HT1080 (cell line): ENCODE measurements at places on chromosomes 13 and 19. TPM values are rescaled to one million over a fixed set of nuclear protein-coding genes. Genes with fewer than 3 reads are reported as not detected.
A peak's percentile ranks its signal among the peaks of the same experiment; 100 is the strongest.

Gene SLC6A16
- total RNA-seq: not detected in 2 replicates

Gene CYP2A6
- total RNA-seq: not detected in 2 replicates

Gene SGCG
- not detected in 2 replicates for total RNA-seq

Gene GJB2
- 13.6 and 15.5 TPM in 2 replicates for total RNA-seq

Gene ZNF850
- 5.3 and 7.0 TPM in 2 replicates for total RNA-seq

Gene ZBTB32
- total RNA-seq: not detected in 2 replicates

Gene PRR22
- 4.1 and 5.9 TPM in 2 replicates for total RNA-seq

Gene CBY2
- total RNA-seq: not detected in 2 replicates

- DNase-seq: no peak
Measured at GRCh38 chr19:39410017-39410830, 2.2 kb upstream of the PLEKHG2 start.

GRCh38 chr13:93806861-93807260 lies 580.3 kb downstream of the GPC6 start:
- DNase-seq: no peak

DNA sequence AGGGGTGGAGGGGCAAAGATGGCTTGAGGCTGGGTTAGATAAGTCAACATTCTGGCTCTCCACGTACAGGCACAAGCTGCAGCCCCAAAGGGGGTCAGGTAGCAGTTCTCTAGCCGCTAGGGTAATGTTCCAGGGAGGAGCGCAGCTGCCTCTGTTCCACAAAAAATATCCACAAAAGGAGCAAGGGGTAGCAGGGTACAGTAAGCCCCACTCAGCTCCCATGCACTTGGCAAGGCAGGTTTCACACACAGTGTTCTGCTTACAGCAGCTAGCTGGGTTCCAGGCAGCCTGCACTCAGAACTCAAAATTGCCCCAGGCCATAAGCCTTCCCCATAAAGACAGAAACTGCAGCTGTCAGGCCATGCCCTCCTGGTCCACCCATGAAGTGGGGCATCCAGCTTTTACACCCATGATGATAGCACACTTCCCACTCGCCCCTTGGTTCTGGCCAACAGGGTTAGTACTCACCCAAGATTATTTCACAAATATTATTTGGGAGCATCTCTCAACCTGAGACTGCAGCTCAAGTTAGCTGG lies 130.0 kb downstream of the CYSLTR2 start:
- DNase-seq: no peak

GRCh38 chr19:19610376-19611202 lies 7.9 kb downstream of the PBX4 start:
- DNase-seq: no peak

DNA sequence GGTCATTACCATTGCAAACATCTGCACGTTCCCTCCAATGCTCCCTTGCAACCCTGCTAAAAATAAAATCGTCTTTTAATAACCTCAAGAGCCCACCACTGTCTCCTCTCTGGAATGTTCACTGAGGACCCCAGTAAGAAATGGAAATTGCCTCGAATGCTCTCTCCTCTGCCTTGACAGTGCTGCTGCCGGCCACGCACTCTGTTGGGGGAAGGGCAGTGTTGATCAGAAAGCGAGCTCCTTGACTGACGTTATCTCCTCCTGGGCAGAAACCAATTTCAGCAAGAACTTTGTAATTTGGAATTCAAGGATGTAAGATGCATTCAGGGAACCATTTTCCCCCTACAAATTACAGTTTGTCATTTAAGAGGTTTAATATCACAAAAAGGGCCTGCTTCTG lies 718.5 kb downstream of the UQCRFS1 start:
- DNase-seq: no peak

DNA sequence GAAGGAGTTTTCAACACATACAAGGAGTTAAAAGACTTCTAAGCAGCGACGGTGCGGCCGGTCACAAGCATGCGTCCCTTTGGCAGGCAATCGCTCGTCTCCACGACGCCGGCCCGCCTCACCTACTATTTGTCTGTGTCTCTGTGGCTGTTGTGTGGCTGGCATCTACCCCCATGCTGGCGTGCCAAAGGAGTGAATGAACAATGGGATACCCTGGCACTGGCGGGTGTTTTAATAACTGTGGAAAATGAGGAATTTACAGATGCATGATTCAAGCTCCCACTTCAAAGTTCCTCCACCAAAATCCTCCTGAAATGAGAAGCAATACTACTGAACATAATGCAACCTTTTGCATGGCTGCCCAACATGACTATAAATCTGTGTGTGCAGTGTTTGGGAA lies 176.6 kb downstream of the KLF5 start:
- DNase-seq: no peak

DNA sequence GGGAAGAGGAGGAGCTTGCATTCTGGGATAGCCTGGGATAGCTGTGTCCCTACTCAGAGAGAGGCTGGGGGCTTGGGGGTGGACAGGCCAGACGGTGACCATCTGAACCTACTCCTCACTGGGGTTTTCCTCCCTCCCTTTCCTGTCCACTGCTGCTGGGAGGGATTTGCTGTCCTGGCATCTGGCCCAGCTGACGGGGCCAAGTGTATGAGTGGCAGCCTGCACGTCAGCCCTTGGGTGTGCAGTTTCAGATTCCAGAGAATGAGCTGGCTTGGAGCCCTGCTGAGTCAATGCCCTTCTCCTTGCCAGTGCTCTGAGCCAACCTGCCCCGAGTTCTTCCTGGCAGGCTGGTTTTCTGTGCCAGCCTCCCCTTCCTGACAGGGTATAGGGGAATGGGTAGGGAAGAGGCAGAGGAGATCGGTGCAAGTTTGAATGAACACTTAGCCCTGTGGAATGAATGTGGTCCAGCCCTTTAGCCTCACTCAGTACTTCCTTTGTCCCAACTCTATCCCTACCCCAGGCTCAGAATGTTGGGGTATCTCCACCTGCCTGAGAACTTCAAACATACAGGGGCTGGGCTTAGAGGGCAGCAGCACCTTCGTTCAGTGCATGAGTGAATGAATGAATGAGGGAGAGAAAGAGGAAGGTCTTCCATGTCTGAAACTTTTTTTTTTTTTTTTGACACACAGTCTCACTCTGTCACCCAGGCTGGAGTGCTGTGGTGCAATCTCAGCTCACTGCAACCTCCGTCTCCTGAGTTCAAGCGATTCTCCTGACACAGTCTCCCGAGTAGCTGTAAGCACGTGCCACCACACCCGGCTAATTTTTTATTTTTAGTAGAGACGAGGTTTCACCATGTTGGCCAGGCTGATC lies 1.8 kb upstream of the ANGPTL4 start:
- DNase-seq: peak; percentile 99

DNA sequence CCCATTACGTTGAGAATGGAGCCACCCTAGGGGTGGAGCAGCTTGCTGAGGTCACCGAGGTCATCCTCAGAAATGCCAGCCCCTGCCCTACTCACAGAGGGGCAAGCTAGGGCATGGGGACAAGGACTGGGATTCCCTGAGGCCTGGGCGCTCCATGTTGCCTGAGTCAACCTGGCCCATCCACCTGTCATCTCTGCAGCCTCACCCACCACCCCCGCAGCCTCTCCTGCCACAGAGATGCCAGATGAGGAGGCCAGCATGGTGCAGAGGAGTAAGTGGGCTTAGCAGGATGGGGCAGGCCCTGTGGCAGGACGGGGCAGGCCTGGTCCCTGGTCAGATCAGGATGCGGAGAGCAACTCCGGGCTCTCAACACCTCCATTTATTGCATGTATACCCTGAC lies 9.5 kb downstream of the NKPD1 start:
- DNase-seq: no peak

DNA sequence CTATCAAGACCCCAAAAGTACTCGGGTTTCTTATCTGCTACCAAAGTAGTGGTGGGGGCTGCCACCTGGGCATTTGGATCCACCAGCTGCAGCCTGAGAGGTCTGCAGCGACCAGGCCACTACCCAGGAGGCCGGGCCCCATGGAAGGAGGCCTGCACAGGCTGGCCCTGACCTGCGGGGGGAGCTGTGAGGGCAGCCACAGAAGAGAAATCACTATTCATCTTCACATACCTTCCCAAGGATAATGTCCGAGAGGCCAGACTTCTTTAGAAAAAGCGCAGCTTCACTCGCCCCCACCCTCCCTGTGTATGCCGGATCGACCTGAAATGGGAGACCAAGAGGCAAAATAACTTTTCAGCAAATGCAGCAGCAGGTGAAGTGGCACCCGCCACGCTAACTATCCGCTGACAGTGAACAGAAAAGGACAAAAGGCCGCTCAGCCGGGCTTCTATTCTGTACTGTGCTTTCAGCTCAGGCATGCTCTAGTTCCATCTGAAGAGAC lies 30.1 kb downstream of the EPS15L1 start:
- no peak for DNase-seq

DNA sequence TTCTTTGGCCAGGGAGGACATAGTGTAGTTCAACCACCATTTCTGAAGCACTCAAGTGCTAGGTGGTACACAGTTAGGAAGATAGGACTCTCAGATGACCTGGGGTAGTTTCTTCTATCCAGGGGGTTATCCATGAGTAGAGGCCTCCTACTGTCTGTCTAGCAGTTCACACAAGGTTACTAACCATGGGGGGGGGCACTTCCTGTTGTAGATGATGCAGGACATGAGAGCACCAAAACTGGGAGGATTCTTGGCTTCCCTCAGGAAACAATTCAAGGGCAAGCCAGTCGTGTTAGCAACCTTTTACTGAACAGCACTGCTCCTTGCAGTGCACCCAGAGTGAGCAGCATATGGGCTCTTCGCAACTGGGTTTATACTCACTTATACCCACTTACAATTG lies 8.9 kb upstream of the TPP2 start:
- no peak for DNase-seq

GRCh38 chr13:41111454-41111853 lies 21.1 kb downstream of the KBTBD6 start:
- peak; percentile 71 for DNase-seq

GRCh38 chr19:31312009-31312676 lies 37.1 kb downstream of the TSHZ3 start:
- peak; percentile 36 for DNase-seq

GRCh38 chr19:2282062-2282861 lies at the start of gene PEAK3:
Gene PEAK3 (minus strand): TSS chr19:2282175. CDS start chr19:2280931, 1,244 bp downstream.
- DNase-seq: peak; percentile 63

- no peak for DNase-seq
Measured at GRCh38 chr13:68509734-68510621, 1279.8 kb upstream of the PCDH9 start.

- no peak for DNase-seq
Measured at GRCh38 chr13:85080691-85081090, 718.5 kb downstream of the SLITRK6 start.

DNA sequence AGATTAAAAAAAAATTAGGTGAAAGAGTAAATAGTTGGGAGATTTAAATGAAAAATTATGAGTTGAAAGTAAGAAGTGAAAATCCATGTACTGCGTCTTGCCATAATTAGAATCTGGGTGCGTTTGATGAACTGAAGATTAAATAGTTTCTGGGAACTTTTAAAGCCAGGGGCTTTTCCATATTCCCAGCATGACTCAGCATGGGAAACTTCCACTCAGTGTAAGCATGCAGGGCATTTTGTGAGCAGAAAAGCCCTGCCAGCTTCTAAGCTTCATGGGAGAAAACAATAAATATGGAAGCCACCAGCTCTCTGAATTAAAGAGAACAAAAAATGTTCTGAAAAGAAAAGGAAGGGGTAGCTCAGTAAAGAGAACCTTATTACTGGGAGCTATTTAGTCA lies 62.0 kb upstream of the EDNRB start:
- peak; percentile 61 for DNase-seq

GRCh38 chr19:42281827-42282762 lies 13.0 kb downstream of the CIC start:
- DNase-seq: peak; percentile 29

- no peak for DNase-seq
Measured at GRCh38 chr19:9189535-9189934, 10.8 kb downstream of the OR7D2 start.

- DNase-seq: no peak
Measured at GRCh38 chr19:7645163-7645562, 8.3 kb downstream of the STXBP2 start.

GRCh38 chr13:48066310-48066989 lies 28.5 kb downstream of the MED4 start:
- peak; percentile 78 for DNase-seq

DNA sequence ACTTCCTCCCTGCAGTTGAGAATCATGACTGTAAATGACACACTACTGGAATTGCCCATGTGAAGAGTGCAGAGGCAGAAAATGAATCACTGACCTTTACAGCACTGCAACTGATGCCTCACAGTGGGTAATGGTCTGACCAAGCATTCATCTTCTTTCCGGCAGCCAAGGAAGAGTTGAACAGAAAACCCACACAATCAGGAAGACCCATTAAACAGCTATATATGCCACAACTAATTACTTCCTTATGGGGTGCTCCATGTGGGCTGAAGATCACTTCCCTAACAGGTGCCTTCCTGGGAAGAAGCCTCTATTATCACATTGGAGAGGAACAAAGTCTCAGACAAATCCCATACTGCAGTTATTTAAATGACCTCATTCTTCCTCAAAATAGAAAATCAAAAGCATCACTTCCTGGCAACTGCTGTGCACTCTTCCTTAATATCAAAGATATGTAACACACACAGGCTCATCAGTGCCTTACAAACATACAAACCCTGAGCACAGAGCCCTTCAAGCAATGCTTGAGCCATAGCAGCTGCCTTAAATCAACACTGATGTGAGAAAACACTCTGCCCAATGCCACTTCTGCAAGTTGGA lies 45.8 kb downstream of the RUBCNL start:
- DNase-seq: peak; percentile 86

- DNase-seq: no peak
Measured at GRCh38 chr19:39177110-39177699, 19.6 kb upstream of the NCCRP1 start.
